ENCODE measurements at places on chromosomes 3 and 15.

GRCh38 chr15:98684436-98684835 is 36.1 kb downstream of the IGF1R start:
- no peak for DNase-seq

- peak; percentile 47 for DNase-seq
Observed at GRCh38 chr15:25862472-25863110, 536 bp downstream of the ATP10A start.

DNA sequence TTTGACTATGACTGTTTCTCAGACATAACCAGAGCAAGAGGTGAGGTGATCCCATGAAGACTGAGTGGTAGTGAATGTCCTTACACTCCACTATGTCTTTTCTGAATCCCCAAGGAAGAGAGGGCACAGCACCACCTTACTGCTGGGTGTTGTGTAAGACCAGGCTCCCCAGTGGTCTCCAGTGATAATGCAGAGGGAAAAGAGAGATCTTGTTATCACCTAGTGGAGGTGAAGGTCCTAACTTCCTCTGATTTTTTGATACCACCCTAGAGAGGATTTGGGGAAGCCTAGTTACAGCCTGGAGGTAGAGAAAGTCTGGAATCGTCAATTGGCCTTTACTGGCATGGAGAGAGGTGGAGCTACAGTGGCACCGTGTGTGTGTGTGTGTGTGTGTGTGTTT is 288.0 kb upstream of the BCHE start:
- DNase-seq, result no peak

DNA sequence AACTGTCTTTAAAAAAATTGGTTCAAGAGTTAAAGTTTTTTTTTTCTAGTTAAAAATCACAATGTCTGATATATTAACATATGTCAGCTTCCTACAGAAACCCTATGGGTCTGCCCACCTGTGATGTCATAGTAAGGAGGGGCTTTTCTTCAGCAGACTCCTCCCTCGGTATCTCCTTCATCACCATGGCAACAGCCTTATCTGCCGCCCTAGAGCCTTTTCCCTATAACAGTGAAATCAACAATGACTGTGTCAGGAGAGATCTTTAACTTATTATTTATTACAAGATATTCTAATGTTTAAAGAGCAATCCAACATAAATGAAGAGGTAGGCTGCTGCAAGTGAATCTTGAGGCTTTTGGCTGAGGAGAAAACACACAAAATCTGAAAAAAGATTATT is 138.7 kb downstream of the PEX5L start:
- DNase-seq, result no peak

GRCh38 chr3:150278195-150278594 is 129.9 kb upstream of the TSC22D2 start:
- no peak for DNase-seq

DNA sequence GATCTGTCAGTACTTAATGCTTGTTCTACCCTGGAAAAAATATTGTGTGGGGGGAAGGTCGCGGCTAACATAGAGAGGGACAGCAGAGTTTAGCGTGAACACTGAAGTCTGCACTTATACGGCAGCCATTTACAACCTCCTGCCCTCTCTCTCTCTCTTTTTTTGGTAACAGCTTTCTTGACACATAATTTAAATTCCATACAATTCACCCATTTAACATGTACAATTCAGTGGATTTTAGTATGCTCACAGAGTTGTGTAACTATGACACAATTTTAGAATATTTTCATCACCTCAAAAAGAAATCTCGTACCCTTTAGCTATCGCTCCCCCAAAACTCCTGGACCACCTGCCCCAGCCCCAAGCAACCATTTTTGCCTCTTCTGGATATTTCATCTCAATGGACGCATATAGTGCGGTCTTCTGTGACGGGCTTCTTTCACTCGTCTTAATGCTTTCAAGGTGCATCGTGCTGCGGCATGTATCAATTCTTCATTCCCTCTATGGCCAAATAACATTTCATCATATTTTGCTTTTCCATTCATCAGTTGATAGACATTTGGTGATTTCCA is 141.8 kb downstream of the XXYLT1 start:
- DNase-seq, result no peak

DNA sequence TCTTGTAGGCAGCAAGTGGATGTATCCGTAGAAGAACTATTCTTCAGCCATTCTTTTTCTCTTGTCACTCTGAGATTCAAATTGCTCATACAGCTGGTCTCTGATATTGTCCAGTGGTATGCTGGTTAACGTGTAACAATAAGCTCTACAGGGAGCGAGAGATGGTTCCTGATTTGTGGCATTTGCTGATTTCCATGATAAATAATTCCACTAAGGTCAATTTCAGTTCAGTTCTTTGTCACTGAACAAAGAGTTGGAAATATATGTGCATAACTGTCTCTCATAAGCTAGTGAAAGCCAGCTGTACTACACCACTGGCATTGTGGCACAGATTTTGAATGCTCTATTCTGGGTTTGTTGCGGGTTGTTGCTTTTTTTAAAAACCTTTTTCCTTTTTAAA is 131.7 kb downstream of the MTHFS start:
- no peak for DNase-seq

- no peak for DNase-seq
Observed at GRCh38 chr3:33392703-33393125, 47.5 kb downstream of the UBP1 start.

DNA sequence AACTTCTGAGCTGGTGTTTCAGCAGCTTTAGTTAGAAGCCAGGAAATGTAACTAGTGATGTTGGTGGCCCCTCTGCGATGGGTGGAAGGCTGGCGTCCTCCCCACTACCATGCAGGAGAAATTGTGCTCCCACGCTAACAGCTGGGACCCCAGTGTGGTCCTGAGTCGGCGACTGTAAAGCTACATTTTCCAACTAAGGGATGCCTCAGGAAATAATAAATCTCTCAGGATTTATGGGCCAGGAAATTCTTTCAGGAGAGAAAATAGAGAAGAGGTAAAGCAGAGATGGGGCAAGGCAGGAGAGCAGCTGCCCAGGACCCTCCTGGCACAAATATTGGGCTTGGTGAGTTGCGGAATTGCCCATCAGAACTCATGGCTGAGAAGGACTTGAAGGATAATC is 186.9 kb downstream of the OPA1 start:
- DNase-seq, result no peak

DNA sequence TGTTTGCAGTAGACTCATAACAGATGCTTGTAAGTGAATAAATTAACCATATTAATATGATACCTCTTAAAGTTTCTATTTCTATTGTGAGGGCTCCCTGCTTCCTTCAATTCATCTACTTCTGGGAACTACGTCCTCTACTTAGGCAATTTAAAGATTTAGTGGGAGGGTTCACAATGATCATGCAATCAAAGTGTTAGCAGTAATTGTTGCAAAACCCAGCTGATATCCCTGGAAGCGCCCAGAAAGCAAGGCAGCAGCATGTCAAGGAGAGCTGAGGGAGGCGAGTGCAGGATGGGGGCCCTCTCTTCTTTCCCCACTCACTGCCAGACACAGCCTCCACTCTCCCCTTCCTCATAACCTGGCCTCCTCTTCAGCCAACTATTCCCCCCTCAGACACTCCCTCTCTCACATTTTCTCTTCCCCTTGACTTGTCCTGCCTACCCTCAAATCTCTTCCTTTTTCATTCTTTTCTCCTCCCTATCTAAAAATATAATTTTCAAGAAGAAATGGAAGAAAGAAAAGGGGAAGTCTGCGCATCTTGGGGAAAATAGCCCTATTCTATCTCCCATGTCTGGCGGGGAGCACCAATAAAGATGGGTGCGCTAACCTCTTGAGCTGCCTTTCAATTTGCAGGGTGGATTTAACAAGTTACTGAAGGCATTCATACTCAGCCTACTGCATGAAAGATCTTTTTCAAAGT is 6.6 kb downstream of the TMEM212 start:
- no peak for DNase-seq

DNA sequence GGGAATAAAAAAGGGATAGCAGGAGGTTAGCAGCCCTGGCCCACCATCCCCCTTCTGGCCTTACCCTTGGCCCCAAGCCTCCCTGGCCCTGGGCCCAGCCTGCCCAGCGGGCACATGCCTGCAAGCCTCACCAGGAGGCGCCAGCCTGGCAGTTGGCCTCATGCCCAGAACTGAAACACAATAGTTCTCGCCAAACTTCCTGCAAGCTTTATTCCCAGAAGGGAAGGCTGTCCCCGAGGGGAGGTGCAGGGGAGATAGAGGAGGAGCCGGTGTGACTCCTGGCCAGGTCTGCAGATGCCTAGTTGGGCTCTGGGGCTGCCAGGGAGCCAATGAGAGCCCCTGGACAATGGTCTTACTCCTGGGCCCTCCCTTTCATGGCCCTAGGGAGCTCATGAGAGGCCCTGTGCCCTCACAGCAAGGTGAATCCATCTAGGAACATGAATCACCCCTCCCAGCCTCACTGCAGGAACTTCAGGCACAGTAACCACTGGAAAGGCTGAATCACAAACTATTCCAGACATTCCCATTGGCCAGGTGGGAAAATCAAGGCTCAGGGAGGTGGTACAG is 4.0 kb downstream of the CCDC33 start:
- DNase-seq, result no peak

DNA sequence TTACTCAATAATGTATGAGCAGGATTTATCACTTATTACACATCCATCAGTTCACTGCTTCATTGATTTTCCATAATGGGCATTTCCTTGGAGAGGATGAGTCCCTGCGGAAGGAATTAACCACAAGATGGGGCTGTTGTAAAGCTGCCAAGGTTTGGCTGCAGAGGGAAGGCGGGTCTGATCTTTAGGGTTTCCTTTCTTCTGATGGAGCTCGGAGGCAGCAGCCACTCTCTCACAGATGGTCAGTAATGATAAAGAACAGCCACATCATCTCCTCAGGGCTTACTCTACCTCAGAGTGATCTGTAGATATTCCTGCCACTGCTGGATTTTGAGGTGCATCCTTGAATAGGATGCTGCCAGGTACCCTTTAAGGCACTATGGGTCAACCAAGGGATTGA is 115.2 kb downstream of the USP13 start:
- DNase-seq, result no peak

- DNase-seq, result peak; percentile 37
Observed at GRCh38 chr3:126983653-126984390, 907 bp downstream of the PLXNA1 start.

- no peak for DNase-seq
Observed at GRCh38 chr3:84440291-84440690, 518.5 kb upstream of the CADM2 start.

GRCh38 chr3:121943431-121943830 is 49.2 kb downstream of the SLC15A2 start:
- DNase-seq, result no peak

GRCh38 chr15:81151389-81151788 is 17.3 kb downstream of the CFAP161 start:
- DNase-seq, result no peak

- no peak for DNase-seq
Observed at GRCh38 chr3:151919446-151919845, 46.0 kb downstream of the SUCNR1 start.

- DNase-seq, result no peak
Observed at GRCh38 chr3:141389703-141390102, 21.4 kb downstream of the ZBTB38 start.

- no peak for DNase-seq
Observed at GRCh38 chr15:91911844-91912243, 58.3 kb downstream of the SLCO3A1 start.

DNA sequence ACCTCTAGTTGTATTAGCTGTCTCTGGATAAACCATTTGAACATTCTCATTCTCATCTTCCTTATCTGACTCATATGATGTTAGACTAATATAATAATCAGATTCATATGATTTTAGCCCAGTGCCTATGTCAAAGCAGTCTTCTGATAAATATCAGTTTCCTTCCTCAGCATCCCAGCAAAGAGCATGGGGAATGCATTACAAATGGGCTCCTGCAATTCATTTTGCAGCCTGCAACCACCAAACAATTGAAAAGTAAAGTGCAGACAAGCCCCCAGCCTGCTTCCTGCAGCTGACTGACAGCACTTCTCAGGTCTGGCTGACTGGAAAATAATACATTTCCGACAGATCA is 78.2 kb upstream of the STAC start:
- DNase-seq, result no peak

GRCh38 chr3:27623085-27623753 is 98.9 kb downstream of the EOMES start:
- DNase-seq, result no peak

GRCh38 chr3:171190668-171191067 is 164.1 kb upstream of the SLC2A2 start:
- DNase-seq, result no peak

- no peak for DNase-seq
Observed at GRCh38 chr3:69122403-69122802, at the start of gene LMOD3. LMOD3 (minus strand) TSS chr3:69122595; CDS start chr3:69122386, 209 bp downstream.

DNA sequence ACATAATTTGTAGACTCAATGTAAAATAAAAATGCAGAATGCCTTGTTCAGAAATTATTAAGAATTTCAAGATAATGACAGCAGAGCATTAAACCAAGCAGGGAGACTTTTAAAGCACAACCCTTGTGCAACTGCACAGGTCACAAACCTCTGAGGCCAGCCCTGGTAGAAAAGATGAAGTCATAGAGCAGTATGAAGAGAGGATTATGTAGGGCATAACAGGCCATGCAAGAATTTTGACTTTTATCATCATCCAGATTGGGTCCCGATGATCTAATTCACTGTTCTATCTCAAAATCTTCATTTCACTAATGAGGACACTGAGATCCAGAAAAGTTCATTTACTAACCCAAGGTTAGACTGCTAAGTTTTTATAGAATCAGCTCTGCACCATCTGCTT is 388.5 kb downstream of the NAALADL2 start:
- no peak for DNase-seq

GRCh38 chr3:126737527-126737926 is 33.5 kb downstream of the CHCHD6 start:
- DNase-seq, result no peak

- DNase-seq, result peak; percentile 79
Observed at GRCh38 chr3:115790759-115791158, 167.4 kb downstream of the GAP43 start.

DNA sequence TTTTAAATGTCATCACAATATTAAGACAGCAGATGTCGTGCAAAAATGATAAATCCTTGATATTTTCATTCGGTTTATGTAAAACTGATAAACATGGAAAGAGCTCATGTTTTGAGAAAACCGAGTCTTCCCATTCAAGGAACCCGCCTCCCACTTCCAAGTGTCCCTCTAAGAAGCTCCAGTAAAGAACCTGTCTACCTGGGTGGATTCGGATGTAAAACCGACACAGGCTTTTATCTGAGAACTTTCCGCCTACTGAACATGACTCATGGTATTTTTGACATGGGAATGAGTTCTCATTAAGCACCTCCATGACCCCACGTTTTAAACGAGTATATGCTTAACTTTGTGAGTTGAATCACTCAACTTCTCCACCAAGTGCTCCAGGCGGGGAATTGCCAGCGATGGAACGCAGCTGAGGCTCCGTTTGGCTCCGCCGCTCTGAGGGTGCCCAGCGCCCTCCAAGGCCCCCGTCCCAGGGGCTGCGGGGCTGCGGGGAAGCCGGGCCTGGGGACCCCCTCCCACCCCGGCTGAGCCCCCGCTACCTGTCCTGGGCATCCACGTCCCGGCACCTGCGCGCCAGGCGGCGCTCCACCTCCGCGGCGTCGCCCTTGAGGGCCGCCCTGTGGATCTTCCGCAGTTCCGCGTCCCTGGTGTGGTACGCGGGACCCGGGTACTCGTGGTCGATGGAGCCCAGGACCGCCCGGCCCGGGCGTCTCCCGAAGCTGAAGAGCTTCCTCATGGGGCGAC is 119.9 kb downstream of the LMLN start:
- DNase-seq, result no peak
